EH (cell line): ENCODE measurements at places on chromosomes 7 and 10.
A peak's percentile ranks its signal among the peaks of the same experiment; 100 is the strongest.

- no peak for DNase-seq
These were observed 38.0 kb upstream of the PAX2 start for GRCh38 chr10:100707261-100707848.

DNA sequence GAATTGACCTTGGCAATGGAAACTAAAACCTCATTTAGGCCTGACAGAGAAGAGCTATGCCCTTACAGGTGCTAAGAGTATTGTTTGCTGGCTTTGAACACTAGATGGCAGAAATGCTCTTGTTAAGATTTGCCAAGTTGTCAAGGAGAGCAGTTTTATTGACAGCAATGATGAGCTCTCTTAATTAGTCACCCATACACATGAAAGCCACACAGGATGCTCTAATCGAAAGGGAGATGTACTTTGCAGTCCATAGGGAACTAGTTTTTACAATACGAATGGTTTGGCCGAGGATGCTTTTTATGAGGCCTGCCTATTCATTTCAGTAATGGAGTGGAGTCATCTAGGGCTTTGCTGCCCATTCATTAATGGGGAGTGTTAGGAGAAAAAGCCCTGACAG lies 45.4 kb upstream of the MBL2 start:
- DNase-seq = peak; percentile 50

DNA sequence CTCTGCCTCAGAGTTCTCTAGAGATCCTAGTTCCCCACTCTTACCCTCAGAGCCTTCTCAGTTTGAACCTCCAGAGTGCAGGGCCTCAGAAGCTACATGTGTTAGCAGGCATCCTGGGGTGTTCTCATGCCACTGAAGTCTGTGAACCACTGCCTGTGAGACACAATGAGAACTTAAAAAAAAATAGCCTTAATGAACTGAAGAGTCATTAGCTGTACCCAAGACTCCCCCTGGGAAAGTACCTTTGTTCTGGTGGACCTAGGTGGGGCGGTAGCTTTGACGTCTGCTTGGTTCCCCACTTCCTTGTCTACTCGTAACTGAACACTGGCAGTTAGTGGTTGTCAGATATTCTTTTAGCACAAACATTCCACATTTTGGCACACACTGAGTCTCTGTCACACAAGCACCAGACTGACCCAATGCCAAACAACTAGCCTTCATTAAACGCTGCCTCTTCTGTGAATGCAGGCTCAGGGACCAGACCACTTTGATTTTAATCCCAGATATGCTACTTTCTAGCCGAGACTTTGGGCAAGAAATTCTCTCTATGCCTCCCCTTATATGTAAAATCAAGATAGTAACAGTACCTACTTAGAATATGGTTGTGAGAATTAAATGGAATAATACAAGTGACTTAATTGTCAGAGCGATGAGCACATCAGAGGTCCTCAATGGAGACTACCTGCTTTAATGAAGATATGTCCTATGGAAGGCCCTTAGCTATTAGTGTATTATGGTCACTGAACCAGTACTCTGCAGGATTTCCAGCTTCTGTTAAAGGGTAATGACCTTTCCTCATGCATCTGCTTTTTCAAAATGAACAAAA lies 75.3 kb upstream of the CC2D2B start:
- no peak for DNase-seq

- peak; percentile 47 for DNase-seq
These were observed 19.8 kb upstream of the TOMM7 start for GRCh38 chr7:22842383-22842941.

- DNase-seq = peak; percentile 78
These were observed 127.5 kb downstream of the ABCA13 start for GRCh38 chr7:48298779-48299178.

DNA sequence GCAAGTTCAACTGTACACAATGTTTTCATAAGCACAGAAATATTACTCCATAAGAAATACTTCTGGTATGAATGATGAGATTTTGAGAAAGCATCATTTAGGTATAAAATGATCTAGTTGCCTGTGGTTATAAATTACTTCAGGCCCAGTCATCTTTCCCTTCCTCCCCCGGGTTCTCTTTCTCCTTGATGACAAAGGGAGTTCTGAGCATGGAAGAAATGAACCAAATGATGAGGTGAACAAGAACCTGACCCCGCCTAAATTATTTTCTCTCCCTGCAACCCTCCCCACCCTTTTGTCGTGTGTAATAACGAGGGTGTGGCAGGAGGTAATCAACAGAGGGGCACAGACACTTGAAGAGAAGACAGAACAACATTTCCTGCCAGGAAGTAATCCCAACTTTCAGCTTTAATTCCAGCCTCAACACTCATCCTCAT lies 319.6 kb upstream of the SP8 start:
- DNase-seq = no peak

- peak; percentile 87 for DNase-seq
These were observed 22.5 kb downstream of the ARL4A start for GRCh38 chr7:12709726-12710502.

DNA sequence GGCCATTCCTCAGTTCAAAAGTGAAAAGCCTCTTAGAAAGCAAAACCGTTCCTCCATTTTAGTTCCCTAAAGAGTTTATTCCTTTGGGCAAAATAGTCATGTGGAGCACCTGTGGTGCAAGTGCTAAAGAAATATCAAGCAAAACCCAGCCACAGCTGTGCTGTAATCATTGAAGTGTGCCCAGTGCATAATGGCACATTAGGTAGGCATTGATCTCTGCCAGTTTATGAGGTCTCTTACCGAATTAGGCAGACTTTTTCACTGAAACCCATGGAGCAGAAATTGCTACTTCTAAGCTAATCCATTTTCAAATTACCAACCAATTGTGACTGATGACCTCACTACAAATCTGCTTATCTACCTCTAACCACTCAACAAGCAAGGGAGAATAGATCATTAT lies 97.2 kb upstream of the SEMA3A start:
- DNase-seq = no peak
